G401 (cell line): ENCODE measurements at places on chromosomes 3 and 15.

- DNase-seq = no peak
Measured at GRCh38 chr15:101504866-101505609, 15.5 kb upstream of the PCSK6 start.

DNA sequence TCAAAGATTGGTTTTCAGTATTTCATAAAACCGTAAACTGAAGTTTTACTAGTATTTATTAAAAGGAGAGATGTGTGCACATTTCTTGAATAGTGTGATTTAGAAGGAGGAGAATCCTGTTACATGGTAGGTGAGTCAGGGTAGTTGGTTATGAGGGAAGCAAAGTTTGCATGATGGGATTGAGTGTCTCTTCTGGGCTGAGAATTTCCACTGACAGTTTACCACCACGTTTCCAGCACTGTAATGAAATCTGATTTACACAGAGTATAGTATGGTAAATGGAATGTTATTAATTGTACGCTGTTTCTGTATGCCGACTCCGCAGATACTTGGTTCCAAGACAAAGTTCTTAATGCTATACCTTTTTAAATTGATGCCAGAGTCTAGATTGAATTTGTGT is 1.6 kb downstream of the NECTIN3 start:
- DNase-seq = no peak

- no peak for DNase-seq
Measured at GRCh38 chr3:120448756-120449155, 2.0 kb downstream of the FSTL1 start.

GRCh38 chr3:44252332-44252959 is 10.8 kb downstream of the TOPAZ1 start:
- no peak for DNase-seq

DNA sequence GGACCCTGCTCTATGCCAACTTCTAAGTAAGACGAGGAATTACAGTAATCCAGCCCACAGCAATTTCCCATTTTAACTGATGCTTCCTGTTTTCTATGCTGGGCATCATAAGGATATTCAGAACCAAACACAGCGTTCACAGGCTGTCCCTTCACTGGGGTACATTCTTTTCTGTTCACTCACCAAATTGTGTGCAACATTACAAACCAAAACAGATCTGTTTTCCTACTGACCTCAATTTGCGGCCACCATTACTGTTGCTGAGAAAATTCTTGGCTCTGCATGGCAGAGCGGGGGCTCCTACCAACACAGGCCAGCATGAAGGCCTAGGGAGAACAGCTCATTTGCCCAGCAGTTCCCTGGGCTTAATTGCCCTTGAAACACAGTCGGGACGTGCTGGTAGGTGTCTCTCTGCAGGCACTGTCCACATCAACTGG is 76.5 kb downstream of the MYO1E start:
- no peak for DNase-seq

DNA sequence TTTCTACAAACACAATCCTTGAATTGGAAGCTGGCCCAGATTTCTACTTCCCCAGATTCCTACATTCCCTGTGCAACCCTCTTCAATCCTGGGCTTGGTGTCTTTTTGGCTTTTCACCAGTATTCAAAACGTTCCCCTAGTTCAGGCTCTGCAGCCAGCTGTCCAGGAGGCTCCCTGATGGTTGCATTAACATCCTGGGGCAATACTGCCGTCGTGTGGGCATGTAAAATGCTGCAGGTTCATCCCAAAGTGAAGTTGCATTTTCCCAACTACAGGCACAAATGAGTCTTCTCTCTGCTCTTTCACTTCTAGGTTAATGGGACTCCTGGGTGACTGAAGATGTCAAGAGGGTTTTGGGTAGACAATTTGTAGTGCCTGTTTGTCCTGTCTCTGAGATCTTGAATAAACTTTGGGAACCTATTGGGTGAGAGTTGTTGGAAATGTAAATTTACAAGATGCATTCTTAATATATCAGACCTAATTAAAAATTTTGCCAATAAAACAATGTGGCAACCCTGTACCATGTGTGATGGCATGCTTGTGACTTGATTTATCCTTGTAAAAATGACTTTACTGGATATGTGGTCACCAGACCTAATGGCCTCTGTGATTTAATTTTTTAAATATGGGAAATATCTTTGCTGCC is 28.6 kb downstream of the SOX14 start:
- DNase-seq = peak; percentile 3

GRCh38 chr15:63860155-63860554 is 26.4 kb upstream of the HERC1 start:
- DNase-seq = no peak

GRCh38 chr3:131564812-131565211 is 62.0 kb upstream of the MRPL3 start:
- DNase-seq = no peak

DNA sequence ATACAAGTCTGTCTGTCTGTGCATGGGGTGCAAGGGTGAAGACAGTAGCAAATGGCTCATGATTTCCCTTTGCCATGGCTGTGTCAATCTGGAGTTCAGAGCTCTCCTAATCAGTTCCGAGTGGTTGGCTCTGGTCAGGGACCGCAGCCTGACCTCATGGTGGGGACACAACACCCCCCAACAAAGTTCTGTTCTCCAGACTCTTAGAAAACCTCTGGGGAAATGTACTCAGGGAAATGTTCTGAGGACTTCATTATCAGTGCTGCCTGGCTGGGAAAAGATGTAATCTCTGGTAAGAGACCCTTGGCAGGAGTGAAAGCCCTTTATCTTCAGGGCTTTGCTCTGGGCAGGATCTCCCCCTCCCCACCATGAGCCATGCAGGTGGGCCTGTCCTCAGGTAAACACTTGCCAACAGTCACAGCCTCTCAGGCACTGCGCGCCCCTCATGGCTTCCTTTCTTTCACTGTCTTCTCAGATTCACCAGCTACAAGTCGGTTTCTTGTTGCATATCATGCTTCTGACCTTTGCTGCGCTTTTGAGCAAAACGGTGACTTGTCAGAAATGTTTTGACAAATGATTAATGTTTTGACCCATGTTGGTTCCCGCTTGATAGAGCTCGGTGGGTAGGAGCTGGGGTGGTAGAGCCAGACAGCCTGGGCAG is 95.5 kb downstream of the ST6GAL1 start:
- no peak for DNase-seq

GRCh38 chr3:24494618-24495325 is at the start of gene THRB:
Gene THRB (minus strand): TSS chr3:24494850.
- DNase-seq = no peak

GRCh38 chr15:80201256-80202015 is 48.6 kb downstream of the FAH start:
- no peak for DNase-seq

GRCh38 chr3:65979162-65979561 is 59.6 kb downstream of the MAGI1 start:
- DNase-seq = peak; percentile 37

- DNase-seq = no peak
Measured at GRCh38 chr15:89530976-89531375, 34.6 kb upstream of the RHCG start.
